ENCODE measurements at places on chromosomes 5 and 9.

GRCh38 chr9:80326105-80326504, 754.3 kb downstream of the TLE4 start:
- no peak for DNase-seq

GRCh38 chr5:116581910-116582309, 7.3 kb upstream of the SEMA6A start:
- DNase-seq, result no peak

DNA sequence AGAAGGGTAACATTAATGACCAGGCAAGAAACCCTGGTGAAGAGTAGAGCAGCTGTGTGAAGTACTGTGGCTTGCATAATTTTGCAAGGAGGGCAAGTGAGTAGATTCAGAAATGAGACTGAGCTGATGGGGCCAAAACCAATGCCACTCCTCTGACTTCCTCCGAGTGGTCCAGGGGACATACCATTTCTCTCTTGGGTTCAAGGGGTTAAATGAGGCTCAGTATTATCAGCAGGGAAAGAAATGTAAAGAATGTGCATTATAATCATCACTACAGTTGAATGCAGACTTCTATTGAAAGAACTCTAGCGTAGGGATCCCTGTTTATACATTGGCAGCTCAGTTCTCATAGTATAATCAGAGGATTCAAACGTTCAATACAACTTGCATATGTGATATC, 9.9 kb downstream of the POLR3G start:
- peak; percentile 18 for DNase-seq

GRCh38 chr5:169511708-169512107, 71.9 kb upstream of the SPDL1 start:
- no peak for DNase-seq

GRCh38 chr9:13139641-13140171, 139.8 kb downstream of the MPDZ start:
- peak; percentile 87 for DNase-seq

- DNase-seq, result peak; percentile 26
Measured at GRCh38 chr9:70340572-70340971, 73.9 kb downstream of the KLF9 start.

DNA sequence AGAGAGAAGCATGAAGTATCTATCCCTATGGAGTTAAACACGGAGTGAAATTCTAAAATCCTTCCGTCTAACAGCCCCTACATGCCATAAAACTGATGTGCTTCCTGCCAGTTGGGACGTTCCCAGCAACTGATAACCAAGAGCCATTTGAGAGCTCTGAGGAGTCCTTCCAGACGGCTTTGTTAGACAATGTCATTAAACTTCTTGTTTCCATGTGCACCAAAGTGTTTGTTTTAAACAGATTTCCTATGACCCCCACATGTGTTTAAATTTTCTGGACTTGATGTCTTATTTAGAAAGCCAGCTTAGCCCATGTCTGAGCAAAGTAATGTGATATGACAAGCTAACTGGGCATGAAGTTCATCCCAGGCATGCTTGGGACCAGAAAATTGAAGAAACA, 57.2 kb upstream of the LPAR1 start:
- DNase-seq, result peak; percentile 17

- DNase-seq, result no peak
Measured at GRCh38 chr5:118905196-118905595, 83.2 kb downstream of the DTWD2 start.

DNA sequence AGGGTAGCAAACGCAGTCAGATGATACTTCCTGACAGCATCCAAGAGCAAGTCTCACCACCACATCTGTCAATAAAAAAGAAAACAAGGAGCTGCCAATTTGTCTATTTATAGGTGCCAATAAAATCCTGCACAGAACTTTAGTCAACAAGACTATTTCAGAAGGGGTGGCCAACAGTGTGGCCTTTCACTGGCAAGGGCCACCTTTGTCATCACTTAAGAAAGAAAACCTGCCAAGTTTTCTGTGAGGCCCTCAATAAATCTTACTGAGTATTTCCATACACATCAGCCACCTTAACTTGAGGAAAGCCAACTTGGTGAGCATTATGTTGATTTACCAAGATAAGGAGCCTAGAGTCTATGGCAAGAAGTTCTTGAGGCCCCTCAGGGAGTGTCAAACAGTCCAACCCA, 312.3 kb downstream of the ENC1 start:
- no peak for DNase-seq

GRCh38 chr9:5848372-5848882, 15.5 kb upstream of the ERMP1 start:
- no peak for DNase-seq

DNA sequence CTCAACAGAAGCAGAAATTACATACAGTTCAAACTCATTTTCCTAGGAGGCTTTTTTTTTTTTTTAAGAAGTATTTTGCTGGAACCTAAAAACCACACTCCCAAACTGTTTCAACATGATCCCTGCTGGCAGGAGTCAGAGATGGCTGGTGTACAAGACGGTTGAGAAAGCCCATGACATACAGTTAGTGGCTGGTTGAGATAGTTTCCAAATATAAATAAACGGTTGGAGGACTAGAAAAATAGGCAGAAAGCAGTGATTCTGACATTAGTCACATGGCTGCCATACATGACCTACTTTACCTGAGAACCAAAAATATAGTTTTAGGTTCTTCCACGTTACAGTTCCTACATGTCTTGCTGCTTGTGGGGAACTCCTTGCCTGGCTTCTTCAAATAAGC, 31.7 kb upstream of the BASP1 start:
- DNase-seq, result peak; percentile 93

- peak; percentile 83 for DNase-seq
Measured at GRCh38 chr5:42993516-42994245, 46.4 kb downstream of the ANXA2R start.

DNA sequence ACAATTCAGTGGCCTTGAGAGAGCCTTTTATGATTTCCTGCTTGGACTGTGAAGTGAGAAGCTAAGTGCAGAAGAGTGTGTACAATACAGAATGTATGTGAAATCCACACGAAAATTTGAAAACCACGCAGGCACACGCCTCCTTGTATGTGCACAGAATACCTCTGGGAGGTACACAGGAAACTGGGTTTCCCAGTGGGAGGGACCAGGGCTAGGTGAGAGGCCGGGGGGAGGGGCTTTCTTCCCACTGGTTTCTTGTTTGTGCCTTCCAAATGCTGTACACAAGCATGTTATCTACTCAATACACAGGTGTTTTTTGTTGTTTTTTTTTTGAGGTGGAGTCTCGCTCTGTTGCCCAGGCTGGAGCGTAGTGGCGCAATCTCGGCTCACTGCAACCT, 16.1 kb downstream of the C9orf50 start:
- DNase-seq, result no peak

DNA sequence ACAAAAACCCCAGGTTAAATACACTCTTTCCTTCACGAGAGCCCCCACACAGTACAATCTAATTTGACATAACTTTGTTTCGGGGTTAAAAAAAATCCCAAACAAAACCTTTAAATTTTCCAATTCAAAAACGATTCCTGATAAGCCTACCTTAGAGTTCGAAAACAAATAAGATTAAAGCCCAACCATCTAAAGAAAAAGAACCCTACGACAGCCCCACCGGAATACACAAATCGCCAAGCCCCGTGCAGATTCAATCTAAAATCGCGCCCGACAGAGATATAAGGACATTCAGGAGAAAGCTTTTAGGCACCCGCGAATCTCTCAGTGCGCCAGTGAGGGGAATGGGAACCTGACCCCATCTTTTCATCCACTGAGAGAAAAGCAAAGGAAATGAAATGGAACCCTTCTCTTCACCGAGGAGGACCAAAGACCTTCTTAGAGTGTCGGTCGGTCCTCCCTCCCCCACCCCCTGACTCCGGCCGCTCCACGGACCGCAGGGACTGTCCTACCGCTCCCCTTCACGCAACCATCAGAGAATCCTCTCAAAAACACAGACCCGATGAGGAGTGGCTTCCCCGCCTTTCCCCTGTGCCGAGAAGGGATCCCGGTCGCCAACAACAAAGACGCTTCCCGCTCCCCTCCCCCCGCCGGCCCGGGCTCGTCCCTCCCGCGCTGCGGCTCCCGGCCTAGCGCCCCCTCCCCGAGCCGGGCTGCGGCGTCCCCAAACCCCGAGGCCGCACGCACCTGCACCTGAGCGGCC, 925 bp downstream of the ABHD17B start:
- DNase-seq, result peak; percentile 30

DNA sequence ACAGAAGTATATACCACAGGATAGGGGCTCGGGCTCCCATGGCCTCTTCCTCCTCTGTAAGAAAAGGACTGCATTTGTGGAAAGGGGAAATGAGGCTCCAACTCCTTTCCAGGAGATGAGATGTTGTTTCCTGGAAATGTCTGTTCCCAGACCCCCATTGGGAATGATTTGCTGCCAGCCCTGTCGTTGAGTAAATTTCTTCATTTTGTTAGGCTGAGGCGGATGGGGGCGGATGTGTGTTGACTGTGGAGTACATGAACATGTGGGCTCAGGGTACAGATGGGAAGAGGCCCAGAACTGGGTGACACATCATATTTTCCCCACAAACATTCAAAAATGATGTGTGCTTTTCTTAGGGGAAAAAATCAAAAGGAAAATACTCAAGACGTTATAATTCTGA, 28.8 kb upstream of the TNFAIP8 start:
- DNase-seq, result peak; percentile 67

- no peak for DNase-seq
Measured at GRCh38 chr5:139285651-139286392, 7.7 kb upstream of the MATR3 start.

GRCh38 chr5:11777096-11777495, 127.2 kb downstream of the CTNND2 start:
- DNase-seq, result no peak

- DNase-seq, result peak; percentile 18
Measured at GRCh38 chr5:97778451-97778850, 595.4 kb upstream of the RIOK2 start.

DNA sequence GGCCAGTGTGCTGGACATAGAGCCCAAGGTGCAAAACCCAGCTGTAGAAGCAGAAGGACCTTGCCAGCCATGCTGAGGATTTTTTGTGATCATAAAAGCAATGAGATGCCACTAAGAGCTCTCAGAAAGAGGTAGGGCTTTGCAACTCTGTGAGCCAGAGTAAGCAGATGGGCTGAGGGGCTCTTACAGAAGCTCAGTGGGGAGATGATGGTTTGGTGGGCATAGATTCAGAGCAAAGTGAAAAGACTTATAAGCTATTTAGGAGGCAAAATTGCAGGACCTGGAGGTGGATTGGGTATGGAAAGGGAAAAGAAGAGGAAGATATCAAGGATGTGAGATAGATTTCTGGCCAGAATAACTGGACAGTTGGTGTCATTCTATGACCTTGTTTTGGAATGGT, 302.0 kb downstream of the NTRK2 start:
- DNase-seq, result no peak

DNA sequence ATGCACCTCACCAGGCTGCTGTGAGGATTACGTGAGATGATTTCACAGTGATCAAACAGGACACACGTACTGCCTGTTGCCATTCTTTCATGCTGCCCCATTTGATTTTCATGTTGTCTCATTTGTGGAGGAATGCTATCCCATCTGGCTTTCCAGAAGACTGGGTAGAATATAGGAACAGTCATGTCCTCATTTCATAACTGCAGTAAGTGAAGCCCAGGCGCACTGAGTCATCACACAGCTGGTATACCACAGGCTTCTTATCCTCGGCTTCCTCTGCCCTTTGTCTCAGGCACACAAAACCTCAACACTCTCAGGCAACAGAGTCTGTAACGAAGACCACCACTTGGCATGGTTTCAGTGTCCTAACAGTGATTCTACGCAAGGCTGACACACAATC, 62.3 kb downstream of the LHFPL2 start:
- DNase-seq, result peak; percentile 98

- no peak for DNase-seq
Measured at GRCh38 chr5:128813317-128814070, 151.8 kb upstream of the SLC27A6 start.

- DNase-seq, result no peak
Measured at GRCh38 chr5:56527174-56527573, 288.2 kb upstream of the MAP3K1 start.

- DNase-seq, result peak; percentile 4
Measured at GRCh38 chr9:33318225-33318624, 27.9 kb downstream of the NFX1 start.

- no peak for DNase-seq
Measured at GRCh38 chr9:71746758-71747125, 21.6 kb downstream of the CEMIP2 start.

DNA sequence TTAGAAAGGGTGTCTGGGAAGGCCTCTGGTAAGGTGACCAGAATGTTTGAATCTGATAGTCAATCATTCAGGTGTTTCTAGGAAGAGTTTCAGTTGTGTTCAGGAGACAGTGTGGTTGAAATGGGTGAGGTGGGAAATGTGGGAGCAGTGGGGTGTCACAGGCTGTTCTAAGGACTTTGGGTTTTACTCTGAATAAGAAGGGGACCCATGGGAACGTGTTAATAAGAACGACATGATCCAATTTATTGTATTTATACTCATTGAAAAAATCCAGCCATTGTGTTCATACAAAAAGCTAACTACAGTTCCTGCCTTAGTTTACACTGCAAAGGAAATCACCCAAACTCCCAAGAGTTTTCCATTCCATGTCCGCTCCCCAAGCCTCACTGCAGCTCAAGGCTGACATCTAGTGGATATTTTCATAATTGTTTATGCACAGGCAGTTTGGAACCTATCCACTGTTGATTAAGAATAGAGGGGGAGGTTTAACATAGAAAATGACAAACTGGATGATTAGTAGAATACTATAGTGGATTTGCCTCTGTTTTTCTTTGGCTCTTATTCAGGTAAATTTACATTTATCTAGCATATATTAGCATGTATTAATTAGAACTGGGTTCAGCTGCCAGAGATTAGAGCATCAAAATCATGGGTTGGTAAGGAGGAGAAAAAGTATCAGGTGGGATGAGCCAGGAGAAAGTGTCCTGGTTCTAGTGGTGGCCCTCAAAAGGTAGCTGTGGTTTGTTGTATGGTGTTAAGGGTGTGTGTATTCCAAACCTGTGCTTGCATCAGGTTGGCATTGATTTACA, 17.7 kb downstream of the CAVIN4 start:
- peak; percentile 66 for DNase-seq

- no peak for DNase-seq
Measured at GRCh38 chr9:126287166-126287866, 39.3 kb upstream of the MVB12B start.

GRCh38 chr9:93231121-93231694, 47.3 kb downstream of the WNK2 start:
- DNase-seq, result no peak

GRCh38 chr5:120298981-120299380, 165.1 kb upstream of the PRR16 start:
- DNase-seq, result peak; percentile 37

GRCh38 chr9:108784998-108785397, 70.8 kb downstream of the ACTL7B start:
- DNase-seq, result peak; percentile 85

GRCh38 chr5:59535561-59535960, 358.0 kb downstream of the PDE4D start:
- no peak for DNase-seq

All from fibroblast of skin of right quadriceps (primary cell).